ENCODE measurements at places on chromosomes 1 and 21. TPM values are rescaled to one million over a fixed set of nuclear protein-coding genes. Genes with fewer than 3 reads are reported as not detected.

PGLYRP3 gene
- total RNA-seq = not detected

B3GALT5 gene
- total RNA-seq = 0.27 TPM

DNA sequence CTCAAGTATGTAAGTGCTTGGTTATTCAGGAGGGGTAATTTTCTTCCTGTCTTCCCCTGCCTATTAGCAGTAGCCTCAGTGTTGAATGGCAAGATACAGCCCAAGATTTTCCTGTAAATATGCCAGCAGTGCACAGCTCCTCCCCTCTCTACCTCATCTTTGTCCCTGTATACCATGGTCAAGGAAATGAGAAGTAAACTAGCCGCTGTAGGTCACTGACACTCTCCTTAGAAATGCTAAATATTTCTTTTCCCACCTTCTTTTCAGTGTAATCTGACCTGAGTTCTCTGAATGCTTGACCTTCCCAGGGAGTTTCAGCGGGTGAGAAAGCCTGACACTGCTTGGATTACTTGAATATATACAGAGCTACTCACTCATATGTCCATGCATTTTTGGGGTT is 84.1 kb upstream of the ZNF326 start:
- peaks cover 25% of the 10 kb centered on the region for H3K4me1 ChIP-seq
- no peak for DNase-seq
- no peaks in the 10 kb centered on the region for H3K27me3 ChIP-seq
- H3K4me3 ChIP-seq = no peak overlapping the region

- H3K4me1 ChIP-seq = no peaks in the 10 kb centered on the region
- H3K4me3 ChIP-seq = no peak overlapping the region
- no peak for DNase-seq
- H3K36me3 ChIP-seq = no peaks in the 10 kb centered on the region
These were observed 35.6 kb upstream of the LRRC3 start for GRCh38 chr21:44419679-44420078.

CFHR1 gene
- total RNA-seq = not detected

- H3K4me1 ChIP-seq = peaks cover 19% of the 10 kb centered on the region
- no peak for DNase-seq
- no peak overlapping the region for H3K4me3 ChIP-seq
These were observed 6.0 kb downstream of the HES3 start for GRCh38 chr1:6249739-6250689.

DNA sequence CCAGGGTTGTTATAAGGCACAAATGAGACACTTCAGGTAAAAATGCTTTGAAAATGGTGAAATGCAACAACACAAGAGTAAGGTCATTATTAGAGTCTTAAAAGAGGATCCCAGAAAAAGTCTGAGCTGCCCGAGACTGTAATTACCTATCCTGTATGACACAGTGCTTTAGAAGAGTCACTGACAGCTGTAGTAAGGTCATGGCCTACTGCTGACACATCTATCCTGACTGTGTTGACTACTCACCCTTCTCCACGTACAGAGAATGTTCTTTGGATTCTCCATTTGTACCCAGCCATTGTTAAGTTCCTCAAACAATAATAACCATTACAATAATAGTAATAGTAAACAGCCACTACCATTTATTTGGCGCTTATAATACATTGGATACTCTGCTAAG is 104.4 kb downstream of the CACHD1 start:
- H3K4me1 ChIP-seq = peaks cover 10% of the 10 kb centered on the region
- H3K4me3 ChIP-seq = no peak overlapping the region
- H3K36me3 ChIP-seq = no peaks in the 10 kb centered on the region
- H3K27ac ChIP-seq = no peak overlapping the region
- DNase-seq = no peak
- H3K27me3 ChIP-seq = no peaks in the 10 kb centered on the region

- peaks cover 7% of the 10 kb centered on the region for H3K4me1 ChIP-seq
- H3K4me3 ChIP-seq = no peak overlapping the region
- H3K27ac ChIP-seq = no peak overlapping the region
- peaks cover 5% of the 10 kb centered on the region for H3K36me3 ChIP-seq
- H3K27me3 ChIP-seq = no peaks in the 10 kb centered on the region
These were observed 4.5 kb downstream of the PAFAH2 start for GRCh38 chr1:25993197-25993951.

All from thyroid gland (tissue), 4 donors.